Bronchial epithelial cell (primary cell): ENCODE measurements at places on chromosomes 7 and 10. TPM values are rescaled to one million over a fixed set of nuclear protein-coding genes. Genes with fewer than 3 reads are reported as not detected.

The HEPACAM2 gene
- 0.13 TPM in 1 of 2 replicates, not detected in the other for total RNA-seq

The TMEM130 gene
- not detected in 2 replicates for total RNA-seq

The HBP1 gene
- 66.7 and 69.5 TPM in 2 replicates for total RNA-seq

The GPR85 gene
- total RNA-seq, result 0.26 and 0.77 TPM in 2 replicates

The ABCC2 gene
- total RNA-seq, result 0.53 and 1.0 TPM in 2 replicates

The ZNF316 gene
- 12.4 and 16.3 TPM in 2 replicates for total RNA-seq

The SGCE gene
- total RNA-seq, result 20.0 and 23.0 TPM in 2 replicates

The IRF5 gene
- total RNA-seq, result 6.8 and 7.7 TPM in 2 replicates

The FKBP14 gene
- total RNA-seq, result 20.0 and 20.5 TPM in 2 replicates

The C10orf95 gene
- total RNA-seq, result 2.9 and 6.3 TPM in 2 replicates

The MBLAC1 gene
- total RNA-seq, result 1.2 and 1.6 TPM in 2 replicates

The PAPOLB gene
- total RNA-seq, result under 0.01 TPM in 1 of 2 replicates, not detected in the other

The SSBP1 gene
- 126 and 162 TPM in 2 replicates for total RNA-seq

The FAM24A gene
- not detected in 2 replicates for total RNA-seq

The LFNG gene
- total RNA-seq, result 4.5 and 6.8 TPM in 2 replicates

The NKX1-2 gene
- 0.51 and 2.1 TPM in 2 replicates for total RNA-seq

The CTNNA3 gene
- under 0.01 TPM in 1 of 2 replicates, not detected in the other for total RNA-seq

The MAGI2 gene
- total RNA-seq, result 2.6 and 2.7 TPM in 2 replicates

The ARID5B gene
- 7.1 and 13.7 TPM in 2 replicates for total RNA-seq

The NPFFR1 gene
- total RNA-seq, result under 0.01 TPM in 1 of 2 replicates, not detected in the other

The NODAL gene
- total RNA-seq, result under 0.01 TPM in 1 of 2 replicates, not detected in the other

The MRLN gene
- not detected in 2 replicates for total RNA-seq

The RAB18 gene
- 74.8 and 102 TPM in 2 replicates for total RNA-seq

The CNPY4 gene
- 2.4 and 2.9 TPM in 2 replicates for total RNA-seq

The ALDH18A1 gene
- total RNA-seq, result 53.8 and 68.4 TPM in 2 replicates
